ENCODE measurements at places on chromosomes 7 and 10. TPM values are rescaled to one million over a fixed set of nuclear protein-coding genes. Genes with fewer than 3 reads are reported as not detected.

PSD gene
- total RNA-seq, result 0.72 TPM

GRM8 gene
- total RNA-seq, result not detected

PHKG1 gene
- total RNA-seq, result 1.8 TPM

RPEL1 gene
- total RNA-seq, result 0.29 TPM

PTF1A gene
- not detected for total RNA-seq

SPDYE1 gene
- total RNA-seq, result not detected

SH2D4B gene
- not detected for total RNA-seq

TAC1 gene
- total RNA-seq, result not detected

UPK3BL2 gene
- total RNA-seq, result 0.36 TPM

MSS51 gene
- 2.4 TPM for total RNA-seq

OGDH gene
- 59.2 TPM for total RNA-seq

FEZF1 gene
- total RNA-seq, result not detected

TRIM50 gene
- total RNA-seq, result not detected

KNDC1 gene
- under 0.01 TPM for total RNA-seq

DIP2C gene
- total RNA-seq, result 36.9 TPM

TCAF2 gene
- 1.8 TPM for total RNA-seq

MOGAT3 gene
- not detected for total RNA-seq

SPAM1 gene
- total RNA-seq, result not detected

FOXI2 gene
- not detected for total RNA-seq

NKX2-3 gene
- not detected for total RNA-seq

MSMB gene
- total RNA-seq, result not detected
